IgD-negative memory B cell (primary cell): ENCODE measurements at places on chromosomes 6 and 20. TPM values are rescaled to one million over a fixed set of nuclear protein-coding genes. Genes with fewer than 3 reads are reported as not detected.

The CDH22 gene
- not detected for polyA plus RNA-seq

The ABHD16B gene
- polyA plus RNA-seq, result 0.19 TPM

The SMOC2 gene
- not detected for polyA plus RNA-seq

The TRIM10 gene
- polyA plus RNA-seq, result not detected

The STAU1 gene
- 32.4 TPM for polyA plus RNA-seq

The PRRT1 gene
- polyA plus RNA-seq, result not detected

The LATS1 gene
- polyA plus RNA-seq, result 12.4 TPM

The DLL1 gene
- polyA plus RNA-seq, result 0.10 TPM

The RAB44 gene
- not detected for polyA plus RNA-seq

The EPPIN gene
- not detected for polyA plus RNA-seq

The RBBP8NL gene
- not detected for polyA plus RNA-seq

The CLPSL2 gene
- not detected for polyA plus RNA-seq

The SLC25A27 gene
- polyA plus RNA-seq, result not detected

The COL11A2 gene
- not detected for polyA plus RNA-seq

The MLN gene
- not detected for polyA plus RNA-seq

The FAM184A gene
- polyA plus RNA-seq, result 0.09 TPM

The TCF21 gene
- not detected for polyA plus RNA-seq

The ECT2L gene
- polyA plus RNA-seq, result 0.23 TPM

The TRAPPC3L gene
- polyA plus RNA-seq, result not detected

The CGA gene
- not detected for polyA plus RNA-seq

The CRYBG1 gene
- polyA plus RNA-seq, result 18.1 TPM

The RSPH4A gene
- not detected for polyA plus RNA-seq

The PBOV1 gene
- not detected for polyA plus RNA-seq

The AGER gene
- polyA plus RNA-seq, result 0.58 TPM

The WFDC12 gene
- polyA plus RNA-seq, result not detected

The DSP gene
- 3.2 TPM for polyA plus RNA-seq

The KIAA0408 gene
- polyA plus RNA-seq, result 0.76 TPM

The CALHM6 gene
- polyA plus RNA-seq, result 307 TPM

The SEC23B gene
- 41.1 TPM for polyA plus RNA-seq

The SIRPD gene
- polyA plus RNA-seq, result not detected

The RPP40 gene
- polyA plus RNA-seq, result 11.2 TPM

The PI16 gene
- polyA plus RNA-seq, result 2.3 TPM

The MROH8 gene
- polyA plus RNA-seq, result 2.0 TPM

The DEFB132 gene
- not detected for polyA plus RNA-seq

The TNXB gene
- 0.21 TPM for polyA plus RNA-seq

The TAGAP gene
- polyA plus RNA-seq, result 157 TPM

The PKHD1 gene
- not detected for polyA plus RNA-seq

The MYBL2 gene
- 4.6 TPM for polyA plus RNA-seq

The OR2J3 gene
- polyA plus RNA-seq, result not detected

The PKIB gene
- not detected for polyA plus RNA-seq

The MTFR2 gene
- polyA plus RNA-seq, result 1.5 TPM

The FAM209B gene
- polyA plus RNA-seq, result 0.38 TPM
